ENCODE measurements at places on chromosomes 6 and 20.

DNA sequence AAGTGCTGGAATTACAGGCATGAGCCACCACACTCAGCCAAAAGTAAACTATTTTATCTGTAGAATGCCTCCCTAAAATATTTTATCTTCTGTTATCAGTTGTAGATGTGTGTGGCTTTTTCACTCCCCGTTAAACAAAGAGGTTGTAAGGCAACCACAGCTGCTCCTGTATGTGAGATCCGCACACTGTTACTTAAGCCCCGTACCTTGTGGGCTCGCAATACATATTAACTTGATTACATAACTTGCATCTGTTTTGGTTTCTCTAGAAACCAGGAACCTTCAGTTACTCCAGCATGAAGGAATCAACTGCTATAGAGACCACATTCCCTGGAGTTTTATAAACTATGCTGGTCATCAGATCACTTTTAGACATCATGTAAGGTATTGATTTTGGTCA lies 420.1 kb upstream of the SLC35B3 start:
- DNase-seq = no peak

DNA sequence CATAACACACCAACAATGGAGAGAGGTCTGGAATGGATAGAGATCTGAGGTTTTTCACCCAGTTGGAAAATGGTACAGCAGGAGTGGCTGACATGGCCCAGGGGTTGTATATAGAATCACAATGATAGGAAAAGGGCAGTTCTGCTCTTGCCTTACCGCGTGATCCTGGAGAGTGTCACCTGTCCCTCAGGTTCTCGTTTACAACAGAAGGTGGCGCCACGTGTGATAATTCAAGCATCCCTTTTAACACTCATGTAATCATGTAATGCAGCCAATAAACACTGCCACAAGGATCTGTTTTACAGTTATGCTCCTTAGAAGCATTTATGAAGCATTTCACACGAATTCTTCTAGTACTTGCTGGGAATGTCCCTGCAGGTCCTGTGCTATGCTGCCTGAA lies 12.9 kb upstream of the WFDC2 start:
- peak; percentile 70 for DNase-seq

DNA sequence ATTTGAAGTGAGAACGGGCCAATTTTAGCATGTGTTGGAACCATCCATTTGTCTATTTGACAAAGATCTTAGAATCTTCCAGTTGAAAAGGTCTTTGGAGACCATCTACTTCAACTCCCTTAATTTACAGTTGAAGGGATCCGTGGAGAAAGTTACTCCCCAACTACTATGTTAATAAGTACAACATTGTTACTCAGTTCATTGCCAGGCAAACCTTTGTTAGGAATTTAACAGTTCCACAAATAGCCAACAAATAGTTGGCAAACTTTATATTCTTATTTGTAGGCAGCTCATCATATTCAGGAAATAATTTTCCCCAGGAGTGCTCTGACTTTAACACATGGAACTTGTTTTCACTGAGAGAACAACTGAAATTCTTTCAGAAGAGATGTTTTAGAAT lies 81.0 kb upstream of the FLRT3 start:
- DNase-seq = no peak

DNA sequence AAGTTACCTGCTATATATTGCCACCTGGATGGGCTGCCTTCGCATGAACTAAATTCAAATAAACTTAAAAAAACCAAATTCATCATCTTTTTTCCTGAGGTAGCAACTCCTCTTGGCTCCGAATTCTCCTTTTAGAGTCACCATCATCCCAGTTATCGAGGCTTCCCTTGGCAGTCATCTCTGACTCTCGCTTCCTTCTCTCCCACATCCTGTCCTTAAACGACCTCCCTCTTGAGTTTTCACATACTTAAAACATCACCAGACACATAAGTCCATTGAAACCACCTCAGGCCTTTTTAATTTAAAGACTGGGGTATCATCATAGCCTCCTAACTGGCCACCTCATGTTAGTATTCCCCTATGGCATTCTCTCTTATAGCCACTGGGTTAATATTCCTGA lies 296.1 kb upstream of the FLRT3 start:
- no peak for DNase-seq

- DNase-seq = peak; percentile 35
Measured at GRCh38 chr6:89146718-89147700, 1.2 kb downstream of the PM20D2 start.

GRCh38 chr20:23003077-23003635 lies 32.0 kb upstream of the SSTR4 start:
- DNase-seq = no peak

DNA sequence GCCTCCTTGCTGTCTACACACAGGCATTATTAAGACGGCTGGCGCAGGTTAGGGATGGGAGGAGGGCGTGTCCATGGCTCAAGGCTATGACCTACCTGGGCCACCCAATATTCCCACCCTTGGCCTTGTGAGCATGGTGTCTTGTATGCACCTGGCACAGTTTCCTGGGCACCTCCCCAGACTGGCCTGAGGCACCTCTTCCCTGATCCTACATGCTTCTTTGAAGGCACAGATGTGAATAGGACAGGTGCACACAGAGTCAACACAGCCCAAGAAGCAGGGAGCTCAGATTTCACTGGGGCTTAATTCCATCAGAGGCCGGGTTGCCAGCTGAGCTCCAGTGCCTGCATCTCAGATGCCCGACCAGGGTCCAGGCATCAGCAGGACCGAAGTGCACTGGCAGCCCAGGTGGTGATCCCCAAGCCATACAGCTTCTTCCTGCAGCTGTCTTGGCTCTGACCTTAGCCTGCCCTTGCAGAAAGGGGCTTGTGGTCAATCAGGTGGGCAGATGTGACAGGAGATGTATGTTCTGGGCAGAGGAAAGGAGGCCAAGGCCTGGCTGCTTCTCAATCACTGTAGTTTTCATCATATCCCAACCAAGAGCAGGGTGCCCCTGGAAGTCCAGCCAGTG lies 287.7 kb downstream of the CLIC5 start:
- DNase-seq = no peak

DNA sequence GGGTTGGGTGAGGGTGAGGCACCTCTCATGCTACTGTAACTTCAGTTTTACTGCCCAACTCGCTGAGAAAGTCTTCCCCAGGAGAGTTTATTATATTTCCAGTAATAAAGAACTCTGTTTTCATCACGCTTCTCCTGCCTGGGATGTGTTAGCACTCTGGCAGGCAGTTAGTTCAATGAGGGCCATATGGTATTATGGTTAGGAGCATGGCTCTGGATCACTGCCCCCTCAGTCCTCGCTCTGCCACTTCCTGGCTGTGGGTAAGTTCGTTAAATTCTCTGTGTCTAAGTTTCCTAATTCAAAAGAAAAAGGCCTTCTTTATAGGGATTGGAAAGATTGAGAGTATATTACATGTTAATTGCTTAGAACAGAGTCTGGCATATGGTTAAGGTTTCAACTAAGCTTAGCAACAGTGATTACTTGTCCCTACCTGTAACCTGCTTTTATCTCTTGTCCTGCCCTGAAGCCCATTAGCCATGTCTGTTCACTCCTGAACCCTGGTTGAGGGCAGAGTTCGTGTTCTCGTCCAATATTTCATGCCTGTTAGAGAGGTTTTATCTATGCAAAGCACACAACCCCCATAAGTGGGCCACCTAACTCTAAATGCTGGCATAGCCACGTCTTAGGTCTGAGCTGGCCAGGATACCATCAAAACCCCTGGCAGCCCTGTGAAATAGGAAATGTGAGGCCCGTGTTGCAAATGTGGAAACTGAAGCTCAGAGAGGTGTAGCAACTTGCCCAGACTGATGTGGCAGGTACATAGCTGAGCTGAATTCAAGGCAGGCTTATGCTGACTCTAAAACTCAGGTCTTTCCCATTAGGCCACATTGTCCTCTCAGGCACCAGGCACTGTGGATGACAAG lies 342.5 kb upstream of the JARID2 start:
- DNase-seq = no peak

- DNase-seq = no peak
Measured at GRCh38 chr6:49649988-49650387, 13.3 kb upstream of the RHAG start.

DNA sequence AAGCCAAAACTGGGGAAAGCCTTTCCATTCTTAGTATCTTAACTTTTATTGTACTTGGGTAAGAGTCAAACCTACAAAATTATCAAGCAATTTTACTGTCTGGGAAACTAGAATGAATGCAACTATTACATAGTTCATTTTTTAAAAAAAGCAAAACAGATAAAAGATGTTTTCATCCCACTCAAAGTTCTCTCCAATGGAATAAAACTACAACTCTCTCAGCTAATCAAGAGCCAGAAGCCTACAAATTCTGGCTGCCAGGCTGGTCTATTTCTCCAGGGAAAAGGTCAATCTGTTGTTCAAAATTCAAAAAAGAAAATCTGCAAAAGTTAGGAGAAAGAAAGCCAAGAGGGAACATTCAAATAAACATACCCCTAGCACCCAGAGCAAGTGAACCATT lies 56.2 kb downstream of the COL12A1 start:
- DNase-seq = no peak
